ENCODE measurements at places on chromosomes 2 and 18.

DNA sequence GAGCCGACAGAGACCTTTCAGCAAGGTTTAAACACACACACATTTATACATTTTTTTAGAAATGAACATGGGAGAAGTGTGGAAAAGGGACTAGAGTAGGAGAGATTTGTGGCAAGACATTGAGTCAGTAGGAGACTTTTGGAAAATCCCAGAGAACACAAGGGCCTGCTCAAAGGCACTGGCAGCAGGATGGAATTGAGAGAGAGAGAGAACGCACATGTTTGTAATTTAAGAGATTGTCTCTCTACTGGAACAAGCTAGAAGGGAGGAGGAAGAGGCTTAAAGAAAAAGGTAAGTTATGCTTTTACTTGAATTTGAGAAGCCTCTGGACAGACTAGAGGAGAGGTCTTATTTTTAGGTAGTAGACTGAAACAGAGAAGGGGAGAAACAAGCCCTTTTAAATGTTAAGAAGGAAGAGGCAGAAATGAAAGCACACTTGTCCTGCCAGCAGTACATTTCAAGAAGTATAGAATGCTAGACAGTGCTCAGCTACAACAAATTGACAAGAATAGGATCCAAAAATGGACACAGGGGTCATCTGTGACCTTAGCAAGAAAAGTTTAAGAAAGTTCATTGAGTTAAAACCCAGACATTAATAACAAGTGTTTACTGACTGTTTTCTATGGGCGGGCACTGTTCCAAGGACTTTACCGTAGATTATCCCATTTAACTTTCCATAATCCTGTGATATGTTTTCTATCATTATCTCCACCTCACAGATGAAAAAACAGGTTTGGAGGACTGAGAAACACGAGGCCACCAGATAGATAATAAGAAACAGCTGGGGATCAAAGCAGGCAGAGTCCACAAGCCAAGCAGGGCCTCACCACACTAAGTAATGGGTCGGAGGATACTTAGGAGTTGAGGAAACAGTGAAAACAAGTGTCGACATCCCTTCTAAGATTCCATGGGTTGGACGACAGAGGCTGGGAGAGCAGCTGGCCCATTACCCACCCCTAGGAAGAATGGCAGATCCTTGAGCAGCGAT lies 306.5 kb upstream of the NRP2 start:
- DNase-seq, result no peak

DNA sequence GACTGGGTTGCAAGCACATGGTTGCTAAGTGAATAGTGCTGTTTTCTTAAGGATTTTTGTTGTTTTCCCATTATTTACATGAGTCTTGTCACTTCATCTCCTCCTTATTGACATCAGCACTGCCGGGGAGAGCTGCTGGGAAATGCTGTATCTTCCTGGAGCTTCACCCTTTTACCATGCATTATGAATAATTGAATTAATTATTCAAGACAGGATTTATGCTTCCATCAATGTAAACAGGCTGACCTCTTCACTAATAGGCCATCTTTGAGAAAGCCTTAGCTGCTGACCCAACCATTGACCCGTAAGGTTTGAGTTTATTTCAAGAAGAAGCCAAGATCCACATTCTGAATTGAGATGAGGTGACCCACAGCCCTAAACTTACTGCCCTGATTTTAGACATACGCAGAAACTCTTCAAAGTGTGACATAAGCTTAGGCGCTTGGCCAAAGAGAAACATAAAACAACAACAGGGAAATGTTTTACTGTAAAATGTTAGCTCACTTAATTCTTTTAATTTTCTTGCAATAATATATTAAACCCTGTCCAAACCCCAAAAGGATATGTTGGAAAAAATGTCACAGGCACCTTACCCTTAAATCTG lies 365.5 kb upstream of the SYT4 start:
- DNase-seq, result no peak

GRCh38 chr18:23250893-23251656 lies 115.8 kb downstream of the CABLES1 start:
- DNase-seq, result no peak

DNA sequence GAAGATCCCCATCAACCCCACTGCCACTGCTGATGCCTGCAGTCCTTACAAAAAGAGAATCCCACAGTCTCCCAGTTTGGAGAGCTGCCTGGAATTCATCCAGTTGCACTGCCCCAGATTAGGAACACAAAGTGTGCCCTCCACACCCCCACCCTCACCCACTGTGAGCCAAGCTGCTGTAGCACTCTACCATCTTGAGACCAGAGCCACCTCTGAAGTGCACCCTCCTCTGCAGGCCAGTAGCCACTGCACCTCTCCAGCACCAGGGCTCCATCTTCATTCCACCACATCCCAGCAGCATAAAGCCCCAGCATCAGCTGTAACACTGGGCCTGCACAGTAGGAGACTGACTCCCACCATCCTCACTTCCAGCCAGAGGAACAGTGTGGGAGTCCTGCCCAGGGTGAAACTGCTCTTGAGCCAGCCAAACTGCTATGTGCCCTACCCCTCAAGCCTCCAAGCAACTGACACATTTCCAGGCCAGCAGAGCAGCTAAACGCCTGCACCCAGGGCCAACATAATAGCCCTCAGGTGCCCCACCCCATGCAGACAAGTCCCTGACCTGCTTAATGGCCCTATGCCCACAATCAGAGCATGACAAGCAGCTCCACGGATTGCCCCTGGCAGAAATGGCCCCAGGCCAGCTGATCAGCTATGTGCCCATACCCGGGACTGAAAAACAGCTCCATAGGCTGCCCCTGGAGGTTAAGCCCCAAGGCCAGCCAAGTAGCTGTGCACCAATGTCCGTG lies 206.0 kb downstream of the ATAD2B start:
- DNase-seq, result no peak

DNA sequence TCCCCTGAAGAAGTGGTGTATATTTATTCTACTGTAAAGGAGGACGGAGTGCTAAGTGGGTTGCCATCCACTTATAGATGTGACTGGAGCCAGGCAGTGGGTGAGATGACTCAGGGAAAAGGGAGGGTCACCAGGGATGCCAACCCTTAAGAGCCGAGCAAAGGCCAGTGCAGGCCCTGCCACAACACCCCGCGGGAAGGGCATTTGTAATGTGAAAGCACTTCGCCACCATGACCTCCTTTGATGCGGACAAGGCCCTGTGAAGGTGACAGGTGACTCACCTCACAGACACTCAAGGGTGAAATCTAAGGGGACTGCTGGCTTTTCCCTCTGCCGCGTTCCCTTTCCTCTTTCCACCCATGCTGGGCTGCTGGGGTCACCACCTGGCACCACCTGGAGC lies 50.2 kb upstream of the MRPL33 start:
- DNase-seq, result no peak
